ENCODE measurements at places on chromosomes 1 and 21.

- no peak for DNase-seq
Measured at GRCh38 chr1:224753491-224753890, 137.4 kb downstream of the CNIH3 start.

GRCh38 chr1:228825840-228826484, 90.7 kb downstream of the RHOU start:
- no peak for DNase-seq

DNA sequence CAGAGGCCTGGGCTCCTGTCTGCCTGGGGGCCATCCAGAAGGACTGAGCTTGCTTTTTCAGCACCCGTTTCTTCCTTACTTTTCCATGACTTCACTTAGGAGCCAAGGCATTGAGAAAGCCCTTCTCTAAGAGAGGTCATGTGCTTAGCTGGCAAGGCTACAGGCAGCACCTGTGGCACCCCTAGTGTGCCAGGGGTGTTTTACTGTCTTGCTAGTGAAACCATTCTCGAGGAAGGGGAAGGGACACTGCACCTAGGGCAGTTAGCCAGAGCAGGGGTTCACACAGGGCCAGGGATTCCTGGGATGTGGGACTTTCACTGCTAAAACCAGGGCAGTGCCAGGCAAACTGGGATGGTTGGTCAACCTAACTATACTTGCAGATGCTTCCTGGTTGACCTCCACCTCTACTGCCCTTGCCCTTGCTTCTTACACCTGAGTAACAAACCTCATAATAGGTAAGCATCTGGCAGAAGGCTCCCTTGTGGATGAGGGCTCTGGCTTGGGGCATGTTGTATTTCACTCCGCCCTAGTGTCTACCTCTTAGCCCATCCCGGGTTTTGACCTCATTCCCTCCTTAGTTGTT, 69.2 kb downstream of the NOS1AP start:
- DNase-seq, result no peak

GRCh38 chr1:205258719-205259118, 31.0 kb downstream of the TMCC2 start:
- DNase-seq, result no peak

DNA sequence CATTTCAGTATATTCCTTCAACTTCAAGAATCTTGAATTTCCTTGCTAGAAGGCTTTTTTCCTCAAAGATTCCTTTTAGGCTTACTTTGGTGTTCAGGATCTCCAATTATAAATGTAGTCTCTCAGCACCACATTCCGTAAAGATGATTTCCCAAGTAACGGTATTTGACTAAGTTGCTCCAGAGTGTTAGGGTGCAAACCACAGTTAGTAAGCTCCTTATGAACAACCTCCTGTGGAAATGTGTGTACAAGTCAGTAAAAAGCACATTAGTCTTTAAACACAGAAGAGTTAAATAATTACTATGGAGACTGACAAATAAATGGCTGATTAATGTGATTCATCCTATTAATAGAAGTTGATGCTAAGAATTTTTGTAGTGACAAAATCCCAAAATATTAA, 10.3 kb downstream of the DONSON start:
- DNase-seq, result no peak
